ENCODE measurements at places on chromosomes 5 and 9.

GRCh38 chr5:138850865-138851435 is 24.2 kb downstream of the LRRTM2 start:
- DNase-seq: no peak

DNA sequence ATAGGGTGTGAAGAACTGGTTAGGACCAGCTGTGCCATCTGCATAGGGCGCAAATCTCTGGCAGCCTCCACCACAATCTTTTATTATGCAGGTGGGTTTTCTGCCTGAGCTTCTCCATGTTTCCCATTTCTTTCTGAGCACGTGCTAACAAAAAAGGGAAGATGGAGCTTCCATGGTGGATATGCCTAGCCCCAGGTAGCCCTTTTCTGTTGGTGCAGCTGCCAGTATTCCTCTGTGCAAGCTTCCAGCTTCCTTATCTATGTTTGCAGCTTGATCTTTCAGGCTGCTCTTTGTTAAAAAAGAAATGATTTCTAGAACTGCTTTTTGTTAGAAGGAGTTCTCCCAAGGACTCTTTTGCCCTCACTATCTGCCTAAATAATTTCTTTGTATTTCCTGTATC is 95.0 kb upstream of the EPB41L4A start:
- DNase-seq: no peak

DNA sequence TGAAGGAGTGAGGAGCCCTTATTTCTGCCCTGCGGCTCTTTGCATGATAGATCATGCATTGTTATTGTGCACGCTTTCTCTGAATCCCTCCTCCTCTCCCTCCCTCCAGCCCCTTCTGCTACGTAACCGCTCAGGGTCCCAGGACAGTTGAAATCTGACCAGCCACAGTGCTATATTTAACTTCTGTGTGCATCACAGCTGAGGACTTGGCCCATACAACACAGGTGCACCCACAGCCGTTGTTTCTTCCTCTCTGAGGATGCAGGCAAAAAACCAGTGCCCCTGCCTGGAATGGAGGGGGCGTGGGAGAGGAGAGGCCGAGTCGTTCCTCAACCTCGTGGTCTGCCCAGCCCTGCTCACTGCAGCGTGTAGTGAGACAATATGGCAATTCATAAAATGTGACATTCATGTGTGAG is 335.6 kb upstream of the CLINT1 start:
- no peak for DNase-seq

- no peak for DNase-seq
Measured at GRCh38 chr5:39980056-39980455, 555.3 kb upstream of the DAB2 start.

GRCh38 chr5:9653811-9654210 is 23.7 kb upstream of the TAS2R1 start:
- DNase-seq: no peak

- DNase-seq: no peak
Measured at GRCh38 chr5:107887166-107887943, 216.6 kb upstream of the EFNA5 start.

- DNase-seq: no peak
Measured at GRCh38 chr5:65043843-65044359, 275.2 kb downstream of the CWC27 start.
